ENCODE measurements at places on chromosomes 12 and 14.

DNA sequence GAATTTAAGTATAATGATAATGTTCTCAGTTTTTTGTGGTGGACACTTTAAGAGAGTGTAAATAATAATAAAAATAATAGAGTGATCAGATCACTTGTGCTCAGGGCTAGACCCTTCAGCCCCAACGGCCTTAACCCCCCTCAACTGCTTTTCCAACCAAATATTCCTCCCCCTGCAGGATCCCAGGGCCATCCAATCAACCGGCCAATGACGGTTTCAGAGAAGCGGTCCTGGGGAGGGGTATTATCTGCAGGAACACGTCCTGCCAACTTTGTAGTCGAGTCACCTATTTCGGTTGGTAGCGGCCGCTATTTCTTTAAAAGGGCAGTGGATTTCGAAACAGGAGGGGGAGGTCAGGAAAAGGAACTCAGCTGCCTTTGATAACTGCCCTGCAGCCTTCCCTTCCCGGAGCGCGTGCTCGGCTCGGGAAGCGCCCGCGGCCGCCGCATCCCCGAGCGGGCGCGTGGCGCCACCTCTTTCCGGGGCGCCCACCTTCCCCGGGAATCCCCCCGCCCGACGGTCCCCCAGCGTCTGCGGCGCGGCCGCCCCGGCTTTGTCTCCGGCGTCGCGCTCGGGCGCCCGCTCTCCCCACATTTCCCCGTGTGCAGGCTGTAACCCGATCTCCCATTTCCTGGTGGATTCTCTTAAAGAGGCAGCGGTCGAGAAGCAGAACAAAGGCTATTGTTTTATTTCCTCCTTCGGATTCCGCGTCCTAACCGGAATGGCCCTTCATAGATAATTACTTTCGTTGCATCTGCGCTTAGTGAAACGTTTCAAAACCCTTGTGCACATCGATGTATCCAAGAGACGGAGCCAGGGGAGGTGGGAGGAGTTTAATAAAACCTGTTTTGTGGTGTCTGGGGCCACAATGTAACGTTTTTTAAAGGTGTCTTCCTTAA, 711 bp upstream of the ETV6 start:
- DNase-seq: peak; percentile 98

GRCh38 chr14:61749264-61749663, 13.0 kb upstream of the SNAPC1 start:
- peak; percentile 76 for DNase-seq

DNA sequence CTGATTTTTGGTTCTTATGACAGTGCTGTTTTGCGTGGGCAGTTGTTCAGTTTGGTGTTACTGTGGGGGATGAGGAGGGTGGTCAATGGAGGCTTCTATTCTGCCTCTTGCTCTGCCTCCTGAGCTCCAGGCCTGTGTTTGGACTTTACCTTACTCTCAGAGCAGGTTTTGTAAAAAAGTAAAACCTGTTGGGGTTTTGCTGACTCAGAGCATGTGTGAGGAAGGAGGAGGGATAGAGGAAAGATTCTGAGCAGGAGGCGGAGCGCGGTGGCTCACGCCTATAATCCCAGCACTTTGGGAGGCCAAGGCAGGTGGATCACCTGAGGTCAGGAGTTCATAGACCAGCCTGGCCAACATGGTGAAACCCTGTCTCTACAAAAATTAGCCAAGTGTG, 6.7 kb downstream of the A2ML1 start:
- no peak for DNase-seq

- no peak for DNase-seq
Measured at GRCh38 chr12:51970904-51971646, 19.6 kb downstream of the ACVR1B start.

- no peak for DNase-seq
Measured at GRCh38 chr12:117525766-117526165, 164.3 kb upstream of the NOS1 start.

DNA sequence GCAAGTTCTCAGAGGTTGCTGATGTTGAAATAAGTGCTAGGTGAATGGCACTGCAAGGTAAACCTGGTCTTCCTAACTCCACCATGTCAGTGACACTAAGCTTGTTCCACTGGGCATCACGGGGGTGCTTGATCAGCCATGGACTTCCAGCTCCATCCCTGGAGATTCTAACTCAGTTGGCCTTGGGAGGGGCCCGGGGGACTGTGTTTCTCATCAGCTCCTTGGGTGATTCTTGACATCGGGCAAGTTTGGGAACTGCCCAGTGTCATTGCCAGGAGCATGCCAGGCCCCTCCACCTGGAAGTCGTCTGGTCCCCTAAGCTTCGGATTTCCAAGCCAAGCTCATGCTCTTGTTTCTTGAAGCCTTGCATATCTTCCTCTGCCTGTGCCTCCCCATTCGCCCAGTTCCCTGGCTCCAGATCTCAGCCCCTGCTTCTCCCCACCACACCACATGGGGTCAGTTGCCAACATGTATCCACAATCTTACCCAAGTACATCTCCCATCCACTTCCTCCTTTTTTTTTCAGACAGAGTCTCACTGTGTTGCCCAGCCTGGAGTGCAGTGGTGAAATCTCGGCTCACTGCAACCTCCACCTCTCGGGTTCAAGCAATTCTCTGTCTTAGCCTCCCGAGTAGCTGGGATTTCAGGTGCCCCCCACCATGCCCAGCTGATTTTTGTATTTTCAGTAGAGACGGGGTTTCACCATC, 30.7 kb upstream of the RFLNA start:
- DNase-seq: no peak

GRCh38 chr12:115382681-115383080, 698.7 kb upstream of the TBX3 start:
- no peak for DNase-seq

- DNase-seq: peak; percentile 9
Measured at GRCh38 chr12:45216230-45216982, 511 bp downstream of the ANO6 start.

- DNase-seq: no peak
Measured at GRCh38 chr12:3273409-3273853, 196.3 kb downstream of the TSPAN9 start.

GRCh38 chr14:63533474-63533873, 9.7 kb downstream of the PPP2R5E start:
- no peak for DNase-seq

DNA sequence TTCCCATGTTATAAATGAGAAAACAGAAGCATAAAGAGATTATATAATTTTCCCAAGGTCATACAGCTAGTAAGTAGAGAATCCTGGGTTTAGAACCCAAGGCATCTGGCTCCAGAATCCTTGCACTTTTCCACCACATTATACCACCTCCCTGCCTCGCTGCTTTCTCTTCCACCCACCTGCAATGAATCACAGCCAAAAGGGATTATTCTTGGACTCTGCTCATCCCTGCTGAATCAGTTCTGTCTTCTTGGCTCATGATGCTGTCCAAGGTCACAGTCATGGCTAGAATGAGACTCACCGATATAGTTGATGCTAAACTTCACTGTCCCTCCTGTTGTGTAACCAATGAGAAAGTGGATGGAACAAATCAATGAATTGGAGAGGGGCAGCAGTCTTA, 356.6 kb downstream of the FUT8 start:
- DNase-seq: no peak

- no peak for DNase-seq
Measured at GRCh38 chr14:30291216-30291615, 267.7 kb upstream of the G2E3 start.

GRCh38 chr14:22502007-22502406, 87.0 kb downstream of the DAD1 start:
- DNase-seq: no peak

GRCh38 chr12:50678650-50679365, 85.1 kb upstream of the ATF1 start:
- no peak for DNase-seq

- peak; percentile 83 for DNase-seq
Measured at GRCh38 chr12:31897781-31898503, 61.3 kb upstream of the RESF1 start.
